ENCODE measurements at places on chromosomes 11 and 22. TPM values are rescaled to one million over a fixed set of nuclear protein-coding genes. Genes with fewer than 3 reads are reported as not detected.

CARD16 gene
- 0.23 TPM for total RNA-seq

TRIM5 gene
- 13.7 TPM for total RNA-seq

FREY1 gene
- total RNA-seq: 0.25 TPM

C22orf42 gene
- total RNA-seq: not detected

PAMR1 gene
- not detected for total RNA-seq

Measured in A549 treated with CORT108297 at 1 μM for 4 hours (cell line).